CD4-positive, alpha-beta T cell treated with Interferon gamma for 1 hour (primary cell): ENCODE measurements at places on chromosomes 5 and 9.

DNA sequence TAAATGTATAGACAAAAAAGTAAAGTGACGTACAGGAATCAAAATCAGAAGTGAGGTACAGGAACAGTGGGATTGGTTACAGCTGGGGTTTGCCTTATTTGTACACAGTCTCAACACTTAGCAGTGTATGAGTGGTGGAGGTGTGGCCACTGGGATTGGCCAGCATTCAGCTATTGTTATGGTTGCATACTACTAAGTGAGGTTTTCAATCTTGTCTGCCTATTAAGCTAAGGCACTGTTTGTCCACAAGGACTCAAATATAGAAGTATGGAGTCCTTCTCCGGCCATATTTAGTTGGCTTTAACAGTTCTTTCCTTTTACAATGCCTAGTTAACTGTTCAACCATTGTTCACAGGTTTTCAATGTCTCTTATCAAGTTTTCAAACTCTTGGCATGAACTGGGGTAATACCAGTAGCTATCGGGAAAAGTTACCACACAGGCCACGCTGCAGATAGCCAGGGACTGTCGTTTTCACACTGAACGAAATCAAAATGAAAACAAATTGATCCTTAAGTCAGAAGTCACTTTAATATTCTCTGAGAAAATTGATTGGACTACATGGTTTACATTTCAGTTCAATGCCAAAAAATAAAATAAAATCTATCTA lies 176.0 kb upstream of the FREM1 start:
- DNase-seq = no peak

GRCh38 chr5:93674138-93674537 lies 67.3 kb downstream of the POU5F2 start:
- DNase-seq = no peak

DNA sequence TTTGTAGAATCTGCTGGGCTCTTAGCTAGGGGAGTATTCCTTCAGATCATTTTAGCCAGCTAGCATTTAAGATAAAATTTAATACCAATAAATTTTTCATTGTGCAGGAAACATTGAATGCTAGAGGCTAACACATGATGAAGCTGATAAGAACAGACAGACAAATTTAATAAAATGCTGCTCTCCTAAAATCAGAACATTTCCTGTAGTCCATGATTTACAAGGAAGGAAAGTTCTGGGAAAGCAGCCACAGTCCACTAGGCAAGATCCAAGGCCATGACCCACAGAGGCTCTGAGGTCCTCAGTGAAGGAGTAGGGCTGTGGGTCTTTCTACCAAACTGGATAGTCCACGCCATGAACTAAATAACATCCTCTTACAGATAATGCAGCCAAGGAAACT lies 253.0 kb downstream of the ICE1 start:
- no peak for DNase-seq

- DNase-seq = no peak
Measured at GRCh38 chr5:169408171-169408570, 107.2 kb upstream of the SLIT3 start.

DNA sequence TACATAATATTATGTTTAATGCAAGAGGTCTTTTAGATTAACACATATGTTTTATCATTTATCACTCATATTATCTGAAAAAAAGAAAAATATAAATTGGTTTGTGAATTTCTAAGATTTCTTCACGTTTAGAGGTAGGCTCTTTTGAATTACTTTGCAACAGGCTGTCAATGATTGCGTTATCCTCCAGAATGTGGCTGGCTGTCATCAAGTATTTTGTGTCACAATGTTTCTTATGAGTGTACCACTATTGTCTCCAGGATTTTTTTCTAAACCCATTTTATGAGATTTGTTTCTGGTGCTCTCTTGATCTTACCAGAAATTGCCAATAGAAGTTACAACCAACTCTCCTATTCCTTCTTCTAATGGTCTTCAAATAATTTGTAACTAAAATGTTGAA lies 307.9 kb downstream of the DMAC1 start:
- DNase-seq = no peak

DNA sequence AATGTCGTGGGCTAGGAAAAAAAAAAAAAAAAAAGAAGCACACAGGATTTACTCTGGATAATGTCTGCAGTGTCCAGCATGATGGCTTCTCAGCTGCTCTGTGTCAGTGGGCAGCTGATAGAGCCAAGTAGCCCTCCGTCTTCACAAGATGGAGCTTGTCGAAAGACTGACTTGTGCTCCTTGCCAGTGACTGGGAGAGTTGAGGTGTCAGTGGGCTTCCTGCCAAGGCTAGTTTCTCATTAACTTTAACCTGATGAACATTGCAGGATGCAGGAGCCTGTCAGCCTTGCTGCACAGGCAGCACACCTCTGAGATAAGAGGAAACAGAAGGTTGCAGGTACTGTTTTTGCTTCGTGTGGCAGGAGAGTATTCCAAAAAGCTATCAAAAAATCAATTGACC lies 171.4 kb upstream of the SGCD start:
- DNase-seq = no peak

DNA sequence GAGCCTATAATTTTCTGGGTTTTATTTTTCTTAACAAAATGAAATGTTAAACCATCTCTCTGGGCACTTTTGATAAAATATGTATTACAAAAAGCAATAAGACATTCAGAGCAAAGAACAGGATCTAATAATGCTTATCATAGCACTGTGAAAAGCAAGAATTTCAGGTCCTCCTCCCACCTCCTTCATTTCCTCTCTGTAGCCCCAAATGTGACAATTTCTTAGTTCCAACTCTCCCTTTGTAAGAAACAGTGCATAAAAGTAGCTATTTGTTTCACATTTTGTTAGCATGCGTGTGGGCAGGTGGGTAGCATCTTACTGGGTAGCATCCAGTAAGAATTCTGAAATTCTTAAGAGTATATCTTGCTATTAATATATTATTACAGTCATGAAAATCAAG lies 130.9 kb upstream of the RASA1 start:
- no peak for DNase-seq

DNA sequence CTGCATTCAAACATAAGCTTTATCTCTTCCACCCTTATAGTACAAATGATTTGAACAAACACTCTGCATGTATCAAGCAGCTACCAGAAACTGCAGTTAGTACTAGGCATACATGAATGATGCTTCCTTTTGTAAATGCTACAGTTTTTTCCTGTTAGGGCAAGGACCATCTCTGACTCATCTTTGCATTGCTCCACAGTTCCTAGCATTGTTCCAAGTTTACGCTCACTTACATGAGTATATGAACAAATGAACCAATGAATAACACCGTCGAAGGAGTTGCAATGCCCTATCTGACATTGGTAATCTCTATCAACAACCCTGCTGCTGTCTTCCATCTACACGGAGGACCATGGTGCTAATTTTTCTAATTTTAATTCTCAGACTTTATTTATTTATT lies 2.1 kb upstream of the ALDH7A1 start:
- no peak for DNase-seq

DNA sequence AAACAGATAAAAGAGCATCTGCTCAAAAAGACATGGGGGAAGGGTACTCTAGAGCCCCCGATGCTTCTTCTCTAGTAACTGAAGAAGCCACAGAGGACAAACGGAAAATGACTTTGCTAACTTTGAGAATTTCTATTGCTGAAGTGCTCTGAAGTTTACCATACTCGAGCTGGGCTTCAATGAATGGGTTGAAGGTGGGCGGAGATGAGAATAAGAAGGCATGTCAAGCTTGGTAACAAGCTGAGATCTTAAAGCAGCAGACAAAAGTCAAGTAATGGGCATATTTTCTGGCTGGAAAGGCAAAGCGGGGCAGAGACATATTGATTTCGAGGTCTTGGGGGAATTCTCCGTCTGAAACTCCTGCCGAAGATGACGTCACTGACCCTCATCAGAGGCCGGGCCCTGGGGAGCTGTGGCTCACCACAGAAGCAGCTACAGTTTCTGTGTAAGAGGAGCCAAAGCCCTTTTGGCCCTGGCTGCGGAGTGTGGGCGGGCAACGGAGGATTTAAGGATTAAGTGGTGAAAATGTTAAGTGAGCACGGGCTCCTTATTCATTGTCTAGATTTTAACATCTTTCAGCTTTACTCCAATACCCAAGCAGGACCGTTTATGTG lies 115.8 kb upstream of the SLIT3 start:
- DNase-seq = no peak

GRCh38 chr9:38357350-38358114 lies 35.0 kb upstream of the ALDH1B1 start:
- DNase-seq = no peak

DNA sequence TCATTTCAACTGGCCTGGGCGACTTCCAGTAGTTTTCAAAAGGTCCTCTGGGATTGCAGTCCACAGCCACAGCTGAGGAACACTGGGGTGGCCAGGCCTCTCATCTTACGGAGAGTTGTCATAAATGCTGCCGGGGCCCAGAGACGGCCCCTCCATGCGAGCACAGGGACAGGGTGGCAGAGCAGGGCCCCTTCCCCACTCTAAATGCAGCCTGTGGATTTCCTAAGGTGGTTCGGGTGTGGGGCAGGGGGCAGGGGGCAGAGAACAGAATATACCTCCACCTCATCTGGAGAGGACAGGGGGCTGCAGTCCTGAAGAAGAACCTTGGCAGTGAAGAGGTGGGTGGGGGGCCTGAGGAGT lies 113.6 kb upstream of the TBC1D2 start:
- no peak for DNase-seq

- DNase-seq = no peak
Measured at GRCh38 chr5:111111956-111112355, 19.8 kb downstream of the WDR36 start.

GRCh38 chr5:58462154-58462553 lies 2.3 kb upstream of the PLK2 start:
- no peak for DNase-seq

DNA sequence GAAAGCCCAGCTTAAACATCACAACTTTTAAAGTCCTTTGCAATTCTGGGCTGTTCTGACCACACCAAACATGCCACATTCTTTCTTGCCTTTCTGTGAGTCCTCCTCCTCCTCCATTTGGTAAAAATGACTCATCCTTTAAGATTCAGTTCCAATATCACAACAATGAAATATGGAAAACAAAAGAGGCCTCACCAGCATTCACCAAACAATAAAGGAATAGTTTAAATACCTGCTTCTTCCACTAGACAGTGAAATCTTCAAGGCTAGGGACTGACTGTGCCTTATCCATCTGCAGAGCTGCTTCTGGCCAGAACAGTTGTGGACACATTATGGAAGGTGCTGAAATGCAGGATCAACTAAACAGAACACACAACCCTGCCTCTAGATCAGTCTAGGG lies 36.0 kb downstream of the NR6A1 start:
- no peak for DNase-seq

GRCh38 chr5:6837519-6838110 lies 124.4 kb downstream of the TENT4A start:
- DNase-seq = no peak

DNA sequence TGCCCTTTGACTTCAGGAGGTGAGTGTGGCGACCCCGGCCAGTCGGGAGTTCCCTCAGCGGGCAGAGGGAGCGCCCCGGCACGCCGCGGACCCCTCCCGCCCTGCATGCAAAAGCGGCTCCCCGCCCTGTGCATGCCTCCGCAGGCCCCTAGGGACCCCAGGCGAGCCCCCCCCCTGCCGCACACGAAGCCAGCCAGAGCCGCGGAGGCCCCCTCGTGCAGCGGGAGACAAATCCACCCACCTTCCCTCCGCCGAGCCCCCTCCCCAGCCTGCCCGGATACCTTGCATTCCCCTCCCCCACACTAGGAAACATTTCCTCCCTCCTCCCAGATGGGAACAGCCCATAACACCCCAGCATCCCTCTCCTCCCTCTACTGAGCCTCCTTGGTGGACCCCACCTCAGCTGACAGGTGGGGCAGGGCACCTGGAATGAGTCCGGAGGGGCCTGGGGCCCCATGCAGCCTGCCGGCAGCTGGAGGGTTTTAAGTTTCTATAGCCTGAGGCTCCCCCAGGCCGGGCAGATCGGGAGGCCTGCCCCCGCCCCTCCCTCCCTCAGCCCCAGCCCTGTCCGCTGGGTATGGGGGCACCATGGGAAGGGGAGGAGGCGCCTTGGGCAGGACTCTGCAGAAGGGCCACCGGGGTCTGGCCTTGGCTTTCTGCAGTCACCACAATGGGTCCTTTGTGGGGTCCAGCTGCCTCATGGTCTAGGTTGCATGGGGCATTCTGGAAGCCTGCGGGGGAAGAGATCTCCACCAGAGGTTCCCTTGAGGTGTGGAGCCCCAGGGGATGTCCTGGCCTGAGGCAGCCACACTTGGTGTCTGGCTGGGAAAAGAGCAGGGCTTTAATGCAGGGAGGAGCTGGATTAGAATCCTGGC lies 601 bp downstream of the ERGIC1 start:
- no peak for DNase-seq

DNA sequence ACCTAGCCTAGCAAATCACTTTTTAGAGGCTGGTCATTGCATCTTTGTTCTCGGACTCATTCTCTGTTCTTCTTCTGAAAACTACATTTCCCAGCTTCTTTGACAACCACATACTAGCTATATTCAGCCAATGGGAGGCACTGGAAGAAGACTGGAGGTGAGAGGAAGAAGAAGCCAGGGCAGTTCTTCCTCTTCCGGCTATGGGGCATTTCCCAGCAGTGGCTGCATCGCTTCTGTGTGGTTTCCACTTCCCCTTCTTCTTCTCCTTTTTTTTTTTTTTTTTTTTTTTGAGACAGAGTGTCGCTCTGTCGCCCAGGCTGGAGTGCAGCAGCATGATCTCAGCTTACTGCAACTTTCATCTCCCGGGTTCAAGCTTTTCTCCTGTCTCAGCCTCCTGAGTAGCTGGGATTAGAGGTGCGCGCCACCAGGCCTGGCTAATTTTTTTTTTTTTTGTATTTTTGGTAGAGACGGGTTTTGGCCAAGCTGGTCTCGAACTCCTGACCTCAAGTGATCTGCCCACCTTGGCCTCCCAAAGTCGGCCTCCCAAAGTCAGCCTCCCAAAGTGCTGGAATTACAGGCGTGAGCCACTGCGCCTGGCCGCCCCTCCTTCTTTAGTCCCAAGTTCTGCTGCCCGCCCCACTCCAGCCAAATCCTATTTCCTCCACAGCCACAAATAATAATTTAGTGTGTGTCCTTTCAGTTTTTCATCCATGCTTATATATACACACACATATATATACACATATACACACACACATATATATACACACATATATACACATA lies 6.9 kb upstream of the UBAP1 start:
- DNase-seq = peak; percentile 87

DNA sequence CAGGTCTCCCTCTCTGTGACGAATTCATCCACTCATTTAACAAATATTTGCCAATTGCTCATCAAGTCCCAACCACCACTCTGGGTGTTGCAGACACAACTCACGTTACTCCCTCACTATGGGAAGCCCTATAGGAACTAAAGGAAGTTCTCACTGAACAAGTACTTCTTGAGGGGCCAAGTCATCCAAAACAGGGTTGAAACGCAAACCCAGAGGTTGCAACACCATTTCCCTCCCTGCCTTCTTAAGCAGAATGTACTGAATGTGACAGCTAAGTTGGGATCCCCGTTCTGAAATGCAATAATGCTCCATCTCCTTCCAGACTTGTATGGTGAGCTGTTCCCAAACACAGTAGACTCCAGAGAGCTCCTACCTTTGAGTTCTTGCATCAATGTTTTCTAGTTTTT lies 34.3 kb downstream of the EPB41L4B start:
- DNase-seq = no peak

- DNase-seq = no peak
Measured at GRCh38 chr5:59588922-59589321, 304.6 kb downstream of the PDE4D start.
